ENCODE measurements at places on chromosomes 2 and 18.
A peak's percentile ranks its signal among the peaks of the same experiment; 100 is the strongest.

DNA sequence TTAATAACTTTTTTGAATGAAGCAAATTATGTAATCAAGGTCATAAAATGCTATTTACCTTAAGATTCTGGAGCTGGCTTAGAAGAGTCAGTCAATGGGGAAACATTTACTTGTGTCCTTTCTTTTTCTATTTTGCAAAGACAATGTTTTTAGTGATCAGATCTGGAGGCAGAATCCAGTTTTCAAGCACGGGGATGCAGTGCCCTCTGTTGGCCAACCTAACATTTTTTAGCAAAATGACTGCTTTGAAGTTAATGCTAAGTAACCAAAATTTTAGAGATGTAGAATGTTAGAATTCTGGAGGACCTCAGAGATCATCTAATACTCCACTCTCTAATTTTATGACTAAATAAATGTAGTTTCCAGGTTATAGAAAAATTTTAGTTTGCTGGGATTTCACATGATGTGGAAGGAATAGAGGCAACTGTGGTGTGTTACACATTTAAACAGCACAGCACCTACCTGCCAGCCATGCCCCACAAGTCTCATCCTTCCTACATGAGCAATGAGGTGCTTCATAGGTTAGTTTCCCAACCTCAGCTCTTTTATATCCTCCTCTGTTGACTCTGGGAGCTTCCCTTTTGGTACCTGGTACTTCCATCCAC is 23.6 kb upstream of the SLC9A4 start:
- DNase-seq = peak; percentile 66

DNA sequence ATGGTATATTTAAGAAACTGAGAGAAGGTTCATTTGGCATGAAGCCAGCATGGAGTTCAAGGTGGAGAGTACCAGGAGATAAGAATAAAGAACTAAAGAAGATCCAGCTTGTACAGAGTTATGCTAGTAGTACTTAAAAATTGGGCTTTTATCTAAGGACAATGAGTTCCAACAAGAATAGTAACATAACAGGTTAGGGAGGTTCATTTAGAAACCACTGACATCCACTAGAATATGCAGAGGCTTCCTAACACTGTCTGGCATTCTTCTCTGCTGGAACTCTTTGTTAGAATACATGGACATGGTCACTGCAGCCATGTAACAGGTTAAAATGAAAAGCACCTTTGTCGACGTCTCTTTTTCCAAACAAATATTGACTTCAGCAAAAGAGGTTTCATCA is 42.6 kb upstream of the DSC1 start:
- no peak for DNase-seq

DNA sequence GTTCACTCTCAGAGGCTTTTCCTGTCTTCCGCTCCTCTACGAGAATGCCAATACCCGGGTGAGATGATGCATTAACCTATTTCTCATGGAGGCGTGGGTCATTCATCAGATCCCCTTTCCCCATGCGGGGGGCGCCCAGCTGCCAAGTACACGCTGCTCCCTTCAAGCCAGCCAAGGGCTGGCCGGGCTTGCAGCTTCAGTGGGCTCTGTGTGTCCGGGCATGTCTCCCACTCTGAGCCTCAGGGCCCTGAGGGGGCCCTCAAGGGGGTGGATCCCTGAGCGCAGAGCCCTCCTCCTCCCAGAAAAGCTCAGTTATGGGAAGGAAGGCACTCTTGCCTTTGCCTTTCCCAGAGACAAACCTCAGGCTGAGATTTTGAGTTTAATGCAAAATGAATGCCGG is 431.8 kb upstream of the MYT1L start:
- no peak for DNase-seq

DNA sequence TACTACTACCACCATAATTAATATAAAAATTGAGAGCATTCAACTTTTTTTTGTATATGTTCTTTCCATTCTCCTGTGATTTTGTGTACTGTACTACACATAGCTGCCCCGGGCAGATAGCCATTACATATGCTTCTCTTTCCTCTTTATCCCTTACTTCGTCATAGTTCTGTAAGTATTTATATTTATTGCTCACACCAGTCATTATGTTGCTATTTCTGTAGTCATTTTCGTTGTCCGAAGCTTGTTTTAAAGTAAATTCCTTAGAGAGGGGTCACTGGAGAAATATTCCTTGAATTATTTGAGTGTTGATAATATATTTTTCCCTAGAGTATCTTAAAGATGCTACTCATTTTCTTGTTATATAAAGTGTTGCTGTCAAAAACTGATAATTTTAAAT is 144.0 kb downstream of the CLIP4 start:
- no peak for DNase-seq

- DNase-seq = no peak
Measured at GRCh38 chr2:29591600-29591999, 329.8 kb downstream of the ALK start.

DNA sequence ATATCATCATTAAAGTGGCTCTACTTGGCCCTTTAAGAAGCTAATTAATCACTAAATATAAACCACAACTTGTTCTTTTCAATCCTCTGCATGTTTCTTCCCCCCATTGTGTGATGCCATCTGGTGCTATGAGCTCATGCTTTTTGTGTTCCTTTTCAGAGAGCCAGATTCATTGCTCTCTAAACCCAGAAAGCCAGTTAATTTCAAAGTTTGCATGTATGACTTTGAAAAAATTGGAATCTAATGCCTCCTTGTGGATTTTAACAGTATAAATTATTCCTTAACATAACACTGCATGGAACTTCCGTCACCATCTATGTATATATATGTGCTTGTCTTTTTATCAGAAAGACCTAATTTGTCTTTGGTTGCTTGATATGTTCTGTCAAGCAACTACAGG is 31.1 kb downstream of the TMEM178A start:
- no peak for DNase-seq

DNA sequence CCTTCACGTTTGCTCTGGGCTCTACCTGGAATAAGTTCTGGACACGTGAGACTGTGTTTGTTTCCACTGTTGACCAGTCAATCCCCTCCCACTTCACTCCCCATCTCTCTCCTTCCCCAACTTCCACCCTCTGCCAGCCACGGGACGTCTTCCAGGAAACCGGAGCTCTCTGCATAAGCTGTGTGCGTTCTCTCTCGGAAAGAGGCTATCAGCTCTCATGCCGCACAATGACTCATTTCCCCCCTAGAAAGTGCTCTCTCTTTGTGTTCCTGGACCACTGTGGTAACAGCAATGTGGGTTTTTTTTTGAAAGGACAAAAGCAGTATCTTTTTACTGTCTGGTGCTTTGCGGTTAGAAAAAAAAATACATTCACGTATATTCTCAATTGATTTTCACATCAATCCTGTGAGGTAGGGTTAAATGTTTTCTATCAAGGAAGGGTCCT is 10.2 kb downstream of the PROKR1 start:
- no peak for DNase-seq

DNA sequence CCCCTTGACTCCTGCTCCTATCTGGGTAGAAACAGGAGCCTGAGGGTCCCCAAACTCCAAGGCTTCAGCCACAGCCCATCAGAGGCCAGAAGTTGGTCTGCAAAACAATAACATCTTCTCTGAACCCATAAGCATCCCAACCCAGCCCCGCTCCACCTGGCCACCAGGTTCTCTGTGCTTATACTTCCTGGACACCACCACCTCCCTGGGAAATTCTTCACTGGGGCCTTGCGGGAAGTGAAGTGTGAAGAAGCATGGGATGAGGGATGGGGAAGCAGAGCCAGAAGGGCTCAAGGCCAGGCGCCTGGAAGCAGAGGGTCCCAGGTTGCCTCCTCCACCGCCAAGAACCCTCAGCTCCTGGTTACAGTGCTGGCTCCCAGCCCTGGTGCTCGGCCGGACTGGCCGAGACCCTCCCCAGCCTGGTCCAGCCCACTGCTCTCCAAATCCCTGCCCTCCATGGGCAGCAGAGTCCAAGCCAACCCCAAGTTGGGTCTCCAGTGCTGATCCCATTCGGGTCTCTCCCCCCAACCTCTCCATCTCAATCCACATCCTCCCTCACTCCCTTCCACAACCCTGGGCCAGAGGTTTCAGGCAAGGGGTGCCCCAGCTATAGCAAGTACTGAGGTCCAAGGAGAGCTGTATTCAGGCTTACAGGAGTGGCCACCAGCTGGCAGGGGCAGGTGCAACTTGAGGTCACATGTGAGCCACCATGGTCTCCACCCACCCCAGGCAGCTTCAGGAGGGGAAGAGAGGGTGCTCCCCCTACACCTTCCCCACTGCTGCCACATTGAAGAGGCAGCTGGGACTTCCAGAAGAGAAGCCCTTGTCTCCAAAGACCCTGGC is 60.7 kb downstream of the TNS1 start:
- no peak for DNase-seq

DNA sequence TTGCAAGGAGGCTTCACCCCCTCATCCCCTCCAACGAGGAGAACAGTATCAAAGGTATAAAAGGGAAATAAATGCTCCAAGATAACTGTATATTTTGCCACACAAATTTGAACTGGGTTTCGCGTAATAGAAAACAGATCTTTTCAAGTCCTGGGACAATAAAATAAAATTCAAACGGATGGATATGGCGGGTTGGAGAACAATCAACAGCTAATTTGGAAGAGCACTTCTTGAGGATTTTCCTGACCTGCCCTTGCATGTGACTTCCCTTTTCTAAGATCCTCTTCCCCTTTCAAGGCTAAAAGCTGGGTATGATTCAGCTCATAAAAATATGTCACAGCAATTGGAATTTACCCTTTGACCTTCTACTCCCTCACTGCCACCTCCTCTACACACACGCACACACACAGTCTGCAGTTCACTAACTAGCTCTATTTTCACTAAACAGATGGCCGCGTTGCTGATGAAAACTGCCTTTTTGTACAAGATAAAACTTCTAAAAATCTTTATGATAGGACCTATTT is 386.9 kb downstream of the FIGN start:
- DNase-seq = no peak

- no peak for DNase-seq
Measured at GRCh38 chr2:222713002-222713401, 41.5 kb downstream of the MOGAT1 start.

DNA sequence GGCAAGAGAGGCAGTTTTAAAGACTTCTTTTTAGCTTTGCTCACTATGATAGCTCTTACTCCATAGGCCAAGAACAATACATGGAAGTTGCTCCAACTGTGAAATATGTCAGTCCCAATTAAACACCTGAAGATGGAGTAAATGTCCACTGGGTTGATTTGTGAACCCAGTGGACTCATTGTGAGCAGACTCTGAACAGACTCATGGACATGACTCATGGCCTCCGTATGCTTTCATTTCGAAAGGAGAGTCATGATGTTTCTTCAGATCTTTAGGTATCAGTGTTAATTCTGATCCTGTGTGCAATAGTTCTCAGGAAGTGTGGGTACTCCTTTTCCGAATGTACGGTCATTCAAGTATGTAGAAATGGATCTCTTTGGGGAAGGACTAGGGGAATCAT is 5.4 kb upstream of the CWC22 start:
- DNase-seq = no peak

GRCh38 chr18:61797696-61798590 is 94.9 kb downstream of the RNF152 start:
- DNase-seq = no peak

GRCh38 chr2:75315436-75315835 is 116.1 kb upstream of the TACR1 start:
- no peak for DNase-seq

GRCh38 chr18:51235009-51235789 is 37.7 kb upstream of the MEX3C start:
- DNase-seq = no peak

DNA sequence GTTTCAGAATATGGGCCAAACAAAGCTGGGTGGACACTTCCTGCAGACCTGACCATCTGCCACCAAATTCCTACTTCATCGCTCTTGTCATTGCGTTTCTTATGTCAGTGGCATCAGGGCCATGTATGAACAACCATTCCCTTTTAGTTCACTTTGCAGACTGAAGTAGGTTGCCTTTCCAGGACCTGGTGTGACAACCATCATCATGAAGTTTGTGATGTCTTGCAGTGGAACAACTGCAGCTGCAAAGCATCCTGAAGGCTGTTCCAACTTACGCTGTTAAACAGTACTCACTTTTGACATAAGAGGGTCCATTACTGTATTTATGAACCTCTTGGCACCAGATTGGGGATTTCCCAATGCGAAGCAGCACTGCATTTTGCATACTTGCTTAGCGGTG is 511.6 kb downstream of the ARHGAP15 start:
- DNase-seq = no peak

DNA sequence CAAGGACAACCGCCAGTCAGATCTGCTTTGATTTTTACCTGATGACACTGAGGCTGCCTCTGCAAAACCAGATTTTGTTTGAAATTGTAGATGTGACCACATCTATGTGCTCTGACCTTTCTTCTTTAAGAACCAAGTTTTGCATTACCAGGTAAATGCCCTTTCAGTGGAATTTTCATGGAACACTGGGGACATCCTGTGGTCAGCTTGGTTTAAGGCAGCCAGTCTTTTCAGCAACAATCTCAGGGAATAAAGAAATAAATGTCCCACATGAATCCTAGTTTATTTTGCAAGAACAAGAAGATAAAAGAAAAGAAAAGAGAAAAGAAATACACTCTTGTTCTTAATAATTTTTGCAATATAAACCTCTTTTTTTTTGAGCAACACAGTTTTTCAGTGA is 90.6 kb downstream of the POU3F3 start:
- no peak for DNase-seq
